CD4-positive, alpha-beta T cell treated with Interleukin-6 for 4 hours (primary cell): ENCODE measurements at places on chromosomes 13 and 19.

DNA sequence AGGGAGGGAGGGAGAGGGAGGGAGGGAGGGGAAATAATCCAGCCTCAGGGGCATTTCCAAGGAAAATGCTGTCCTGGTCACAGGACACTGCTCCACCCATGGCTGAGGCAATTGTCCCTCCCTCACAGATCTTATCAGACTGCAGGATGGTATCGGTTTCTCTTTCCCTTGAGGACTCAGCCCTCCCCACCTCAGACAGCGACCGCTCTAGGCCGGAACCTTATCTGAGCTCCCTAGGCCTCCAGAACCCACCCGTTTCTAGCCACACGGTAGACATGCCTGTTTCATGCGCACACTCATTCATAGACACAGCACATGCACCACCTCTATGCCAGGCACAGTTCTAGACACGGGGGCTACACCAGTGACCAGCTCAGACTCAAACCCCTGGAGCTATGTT, 10.0 kb upstream of the IZUMO2 start:
- DNase-seq: no peak

DNA sequence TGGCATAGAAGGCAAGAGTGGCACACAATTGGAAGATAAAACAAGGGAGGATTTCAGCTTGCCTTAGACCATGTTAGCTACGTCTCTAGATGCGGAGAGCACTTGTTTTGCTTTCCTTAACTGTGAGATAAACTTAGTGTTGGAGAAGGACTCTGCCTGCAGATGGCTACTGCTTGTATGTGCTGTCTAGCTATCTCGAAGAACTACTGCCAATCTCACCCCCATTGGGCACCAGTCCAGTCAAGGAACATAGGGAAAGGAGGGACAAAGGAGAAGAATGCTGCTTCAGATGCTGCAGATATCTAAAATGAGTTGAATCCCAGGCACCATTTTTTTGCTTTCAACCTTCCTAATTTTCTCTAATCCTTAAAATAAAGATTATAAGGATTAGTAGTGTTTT, 726.0 kb upstream of the ARGLU1 start:
- no peak for DNase-seq

DNA sequence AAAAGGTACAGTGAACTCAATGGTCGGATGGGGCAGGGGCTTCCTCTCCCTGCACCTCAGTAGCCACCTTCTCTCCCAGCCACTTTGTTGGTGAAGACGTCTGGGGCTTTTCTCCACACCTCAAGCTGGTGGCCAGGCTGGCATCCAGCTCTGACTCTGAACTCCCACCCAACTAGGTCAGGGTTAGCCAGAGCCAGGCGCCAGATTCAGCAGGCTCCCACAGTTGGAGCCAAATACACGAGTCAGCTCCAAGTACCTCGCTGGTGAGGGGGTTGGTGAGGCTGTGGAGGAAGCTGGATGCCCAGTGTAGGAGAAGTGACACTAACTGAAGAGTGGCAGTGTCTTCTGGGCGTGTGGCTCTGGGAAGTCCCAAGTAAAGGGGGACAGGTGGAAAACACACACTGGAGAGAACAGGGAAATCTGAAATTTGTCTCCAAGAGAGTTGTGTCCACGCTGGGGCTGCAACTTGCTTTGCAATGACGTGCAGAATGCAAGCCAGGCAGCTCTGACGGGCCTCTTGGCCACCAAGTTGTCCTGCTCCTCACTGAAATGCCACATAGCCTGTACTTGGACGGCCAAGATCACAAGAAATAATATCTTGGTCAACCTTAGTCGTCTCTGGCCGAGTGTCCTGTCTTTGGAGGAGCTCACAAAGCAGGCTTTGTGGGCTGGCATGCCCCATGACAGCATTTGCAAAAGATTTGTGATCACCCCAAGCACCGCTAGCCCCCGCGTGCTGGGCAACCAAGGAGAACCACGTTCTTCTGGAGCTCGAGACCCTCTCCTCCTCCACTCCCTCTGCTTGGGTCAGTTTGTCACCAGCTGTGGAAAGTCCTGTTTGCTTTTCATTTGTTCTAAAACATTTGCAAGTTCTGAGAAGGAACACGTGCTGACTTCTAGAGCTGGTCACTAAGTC, 18.1 kb downstream of the SLC7A1 start:
- DNase-seq: no peak

DNA sequence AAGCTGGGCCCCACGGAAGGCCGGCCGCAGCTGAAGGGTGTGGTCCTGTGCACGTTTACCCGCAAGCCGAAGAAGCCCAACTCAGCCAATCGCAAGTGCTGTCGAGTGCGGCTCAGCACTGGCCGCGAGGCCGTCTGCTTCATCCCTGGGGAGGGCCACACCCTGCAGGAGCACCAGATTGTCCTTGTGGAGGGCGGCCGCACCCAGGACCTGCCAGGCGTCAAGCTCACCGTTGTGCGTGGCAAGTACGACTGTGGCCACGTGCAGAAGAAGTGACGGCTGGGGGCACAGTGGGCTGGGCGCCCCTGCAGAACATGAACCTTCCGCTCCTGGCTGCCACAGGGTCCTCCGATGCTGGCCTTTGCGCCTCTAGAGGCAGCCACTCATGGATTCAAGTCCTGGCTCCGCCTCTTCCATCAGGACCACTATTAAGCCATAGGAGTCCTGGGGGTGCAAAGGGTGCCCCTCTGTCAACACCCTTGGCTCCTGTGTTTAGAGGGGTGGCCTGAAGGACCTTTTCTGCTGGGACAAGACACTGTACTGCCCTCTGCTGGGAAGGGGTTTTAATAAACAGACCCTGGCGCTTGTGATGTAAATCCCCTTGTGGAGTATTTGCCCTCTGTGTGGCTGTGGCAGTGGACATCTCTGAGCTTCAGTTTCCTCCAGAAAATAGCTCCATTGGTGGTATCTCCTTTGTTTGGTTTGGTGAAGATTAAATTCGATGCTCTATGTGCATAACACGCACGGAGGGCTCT, 1.9 kb downstream of the MRPS12 start:
- peak; percentile 36 for DNase-seq

GRCh38 chr13:49627831-49628652, at the start of gene ARL11:
ARL11 (plus strand) TSS chr13:49628507; CDS start chr13:49630448, 1,941 bp downstream.
- peak; percentile 77 for DNase-seq

- DNase-seq: no peak
Measured at GRCh38 chr13:42707586-42707985, 73.8 kb upstream of the FAM216B start.

GRCh38 chr19:41912899-41913537, 15.2 kb downstream of the ERFL start:
- DNase-seq: peak; percentile 49

GRCh38 chr19:16419669-16420335, 52.0 kb downstream of the EPS15L1 start:
- DNase-seq: no peak

DNA sequence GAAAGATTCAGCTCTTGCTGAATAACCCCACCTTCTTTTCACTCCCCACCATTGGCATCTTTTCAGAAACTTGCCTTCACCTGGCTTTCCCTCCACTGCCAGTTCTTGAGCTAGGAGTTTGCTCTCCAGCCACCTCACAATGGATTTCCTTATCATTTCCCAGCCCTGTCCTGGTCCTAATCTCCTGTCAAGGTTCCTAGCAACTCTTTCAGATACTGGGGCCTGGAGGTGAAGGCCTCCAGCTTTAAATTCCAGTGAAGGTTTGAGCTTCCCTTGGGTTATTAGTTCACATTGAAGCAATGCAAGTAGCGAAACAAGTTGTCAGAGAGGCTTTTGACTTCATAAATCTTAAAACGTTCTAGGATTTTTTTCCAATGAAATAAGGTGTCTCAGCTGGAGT, 320.8 kb upstream of the MAB21L1 start:
- DNase-seq: no peak

- no peak for DNase-seq
Measured at GRCh38 chr13:74966275-74966674, 515.7 kb downstream of the TBC1D4 start.

GRCh38 chr13:97884707-97885468, 68.6 kb upstream of the IPO5 start:
- DNase-seq: no peak

DNA sequence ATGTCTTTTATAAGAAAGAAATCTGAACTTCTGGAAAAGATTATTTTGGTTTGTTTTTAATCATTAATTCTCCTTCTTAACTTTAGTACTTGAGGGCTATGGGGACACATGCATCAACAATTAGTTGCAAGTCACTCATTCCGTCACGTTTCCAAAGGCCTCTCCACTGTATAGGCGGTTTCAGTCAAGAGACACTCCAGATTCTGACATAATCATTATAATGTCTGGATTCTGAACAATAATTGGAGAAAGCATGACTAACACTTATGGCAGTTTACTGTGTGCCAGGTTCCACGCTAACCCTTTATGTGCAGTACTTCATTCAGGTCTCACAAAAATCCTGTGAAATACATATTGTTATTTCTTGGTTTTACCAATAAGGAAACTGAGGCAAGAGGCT, 71.9 kb downstream of the TNFRSF19 start:
- DNase-seq: no peak

DNA sequence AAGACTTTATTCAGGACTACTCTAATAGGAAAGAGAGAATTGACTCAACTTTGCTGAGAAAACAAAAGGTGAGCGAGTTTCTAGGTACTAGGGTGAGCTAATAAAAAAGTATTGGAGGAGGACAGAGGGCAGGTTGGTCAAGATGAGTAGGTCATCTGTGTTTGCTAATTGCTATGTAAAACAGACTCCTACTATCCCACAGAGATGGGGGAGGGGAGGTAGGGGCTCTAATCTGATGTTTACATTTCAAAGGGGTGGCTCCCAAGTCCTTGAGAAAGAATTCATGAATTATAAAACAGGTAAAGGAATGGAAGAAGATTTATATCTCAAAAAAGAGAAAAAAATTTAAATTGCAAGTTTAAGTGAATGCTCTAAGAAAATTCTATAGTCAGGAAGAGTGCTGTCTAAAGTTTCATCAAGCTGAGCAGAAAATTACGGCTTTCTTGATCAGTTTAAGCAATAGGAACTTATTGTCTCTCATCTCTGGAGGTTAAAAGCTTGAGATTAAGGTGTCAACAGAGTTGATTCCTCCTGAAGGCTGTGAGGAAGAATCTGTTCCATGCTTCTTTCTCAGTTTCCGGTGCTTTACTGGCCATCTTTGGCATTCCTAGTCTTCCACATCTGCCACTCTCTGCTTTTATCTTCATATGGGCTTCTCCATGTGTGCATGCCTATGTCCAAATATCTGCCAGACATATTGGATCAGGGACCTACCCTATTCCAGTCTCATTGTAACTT, 790.3 kb downstream of the SLITRK5 start:
- DNase-seq: no peak

DNA sequence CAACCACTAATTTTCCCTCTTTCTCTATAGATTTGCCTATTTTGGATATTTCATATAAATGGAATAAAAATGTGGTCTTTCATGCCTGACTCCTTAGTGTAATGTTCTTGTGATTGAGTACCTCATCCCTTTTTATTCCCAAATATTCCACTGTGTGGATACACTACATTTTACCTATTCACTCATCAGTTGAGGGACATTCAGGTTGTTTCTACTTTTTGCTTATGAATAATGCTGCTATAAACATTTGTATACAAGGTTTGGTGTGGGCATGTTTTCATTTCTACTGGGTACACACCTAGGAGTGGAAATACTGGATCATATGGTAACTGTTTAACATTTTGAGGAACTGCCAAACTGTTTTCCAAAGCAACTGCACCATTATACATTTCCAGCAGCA, 5.1 kb upstream of the WBP4 start:
- DNase-seq: no peak

- DNase-seq: no peak
Measured at GRCh38 chr19:32917616-32917996, 48.0 kb upstream of the SLC7A9 start.

DNA sequence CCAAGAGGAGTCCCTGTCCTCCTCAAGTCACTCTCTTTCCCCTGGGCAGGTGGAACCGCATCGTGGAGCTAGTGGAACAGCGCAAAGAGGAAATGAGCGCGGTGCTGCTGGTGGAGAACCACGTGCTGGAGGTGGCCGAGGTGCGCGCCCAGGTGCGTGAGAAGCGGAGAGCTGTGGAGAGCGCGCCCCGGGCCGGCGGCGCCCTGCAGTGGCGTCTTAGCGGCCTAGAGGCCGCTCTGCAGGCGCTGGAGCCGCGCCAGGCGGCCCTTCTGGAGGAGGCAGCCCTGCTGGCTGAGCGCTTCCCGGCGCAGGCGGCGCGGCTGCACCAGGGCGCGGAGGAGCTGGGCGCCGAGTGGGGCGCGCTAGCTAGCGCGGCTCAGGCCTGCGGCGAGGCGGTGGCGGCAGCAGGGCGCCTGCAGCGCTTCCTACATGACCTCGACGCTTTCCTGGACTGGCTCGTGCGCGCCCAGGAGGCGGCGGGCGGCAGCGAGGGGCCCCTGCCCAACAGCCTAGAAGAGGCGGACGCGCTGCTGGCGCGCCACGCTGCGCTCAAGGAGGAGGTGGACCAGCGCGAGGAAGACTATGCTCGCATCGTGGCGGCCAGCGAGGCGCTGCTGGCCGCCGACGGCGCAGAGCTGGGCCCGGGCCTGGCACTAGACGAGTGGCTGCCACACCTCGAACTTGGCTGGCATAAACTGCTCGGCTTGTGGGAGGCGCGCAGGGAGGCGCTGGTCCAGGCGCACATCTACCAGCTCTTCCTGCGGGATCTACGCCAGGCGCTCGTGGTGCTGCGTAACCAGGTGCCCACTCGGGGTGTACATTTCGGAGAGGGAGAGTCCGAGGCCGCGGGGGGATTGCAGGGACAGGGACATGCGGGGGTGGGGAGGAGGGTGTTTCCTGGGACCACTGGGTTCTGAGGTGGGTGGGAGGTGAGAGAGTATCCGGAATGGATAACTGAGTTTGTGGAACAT, 52.8 kb downstream of the SPTBN4 start:
- DNase-seq: peak; percentile 4

DNA sequence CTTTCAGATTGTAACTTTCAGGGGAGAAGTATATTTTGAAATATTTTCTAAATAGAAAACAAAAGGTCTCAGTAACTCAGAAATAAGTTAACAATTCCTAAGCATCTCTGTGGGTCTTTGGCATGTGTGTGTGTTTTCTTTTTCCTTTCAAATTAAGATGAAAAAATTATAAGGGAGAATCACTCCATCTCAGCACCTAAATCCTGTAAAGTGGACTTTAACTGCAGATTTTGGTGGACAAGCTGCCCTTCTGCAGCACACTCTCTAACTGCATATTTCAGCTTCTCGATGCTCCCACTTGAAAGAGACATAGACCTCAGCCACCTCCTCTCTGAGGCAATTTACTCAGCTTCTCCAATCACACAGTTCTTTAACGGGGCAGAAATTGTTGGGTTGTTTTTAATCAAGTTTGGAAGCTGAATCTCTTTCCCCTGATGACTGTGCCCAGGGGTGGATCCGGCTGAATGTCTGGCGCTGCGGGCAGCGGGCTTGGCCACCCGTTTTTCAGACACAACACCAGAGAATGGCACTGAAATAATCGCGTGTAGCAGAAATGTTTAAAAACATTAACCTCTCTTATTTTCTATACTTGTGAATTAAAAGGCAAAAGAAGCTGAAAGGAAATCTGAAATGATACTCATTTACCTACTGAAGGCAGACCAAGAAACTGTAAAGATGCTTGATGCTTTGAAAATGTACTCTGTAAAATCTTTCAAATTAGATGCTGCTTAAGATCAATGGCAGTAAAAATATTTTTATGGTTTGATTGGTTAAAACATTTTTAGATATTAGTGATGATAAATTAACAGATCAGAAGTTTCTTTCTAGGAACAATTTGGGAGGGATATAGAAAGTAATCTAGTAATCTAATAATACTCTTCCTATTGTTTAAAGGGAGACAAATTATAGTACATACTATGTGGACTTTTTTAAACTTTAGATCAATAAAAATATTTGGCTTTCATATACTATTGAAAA, 12.4 kb downstream of the ZIC2 start:
- DNase-seq: no peak
